ENCODE measurements at places on chromosomes 2 and 18. TPM values are rescaled to one million over a fixed set of nuclear protein-coding genes. Genes with fewer than 3 reads are reported as not detected.

Gene NXPH2
- 23.3 TPM for total RNA-seq

Gene LOXHD1
- 0.22 TPM for total RNA-seq

Gene FNDC4
- total RNA-seq: 50.8 TPM

Gene DAPL1
- total RNA-seq: 0.89 TPM

Gene DNAJC5G
- 0.50 TPM for total RNA-seq

Gene PTRHD1
- 19.9 TPM for total RNA-seq

Gene COX7A2L
- total RNA-seq: 136 TPM

Gene GLB1L
- total RNA-seq: 9.4 TPM

Gene TDRD15
- total RNA-seq: 0.20 TPM

Gene OSBPL1A
- 132 TPM for total RNA-seq

Gene WNT10A
- total RNA-seq: 0.17 TPM

Gene SKA1
- 3.8 TPM for total RNA-seq

Gene OR6B2
- total RNA-seq: not detected

Gene GMPPA
- 19.0 TPM for total RNA-seq

Gene SCN9A
- 18.6 TPM for total RNA-seq

Gene ELAC1
- total RNA-seq: 10.8 TPM

Gene ZBTB7C
- total RNA-seq: 7.6 TPM

Gene HOXD13
- not detected for total RNA-seq

Gene ANKRD53
- total RNA-seq: 2.5 TPM

Gene FMNL2
- 81.1 TPM for total RNA-seq

Gene FRZB
- 21.8 TPM for total RNA-seq

Gene SCYGR4
- total RNA-seq: not detected

Gene CACNB4
- 62.9 TPM for total RNA-seq

Gene RUFY4
- 0.06 TPM for total RNA-seq

Gene DSG4
- not detected for total RNA-seq

Gene ZAP70
- total RNA-seq: 0.40 TPM

Gene NR4A2
- total RNA-seq: 6.4 TPM

Gene MATN3
- total RNA-seq: 3.5 TPM

Gene HRH4
- total RNA-seq: 0.06 TPM

Gene RNPEPL1
- 11.3 TPM for total RNA-seq

Gene WDR33
- total RNA-seq: 44.7 TPM

Gene IL36RN
- total RNA-seq: not detected

Gene EVA1A
- total RNA-seq: 3.4 TPM

Gene EPC2
- total RNA-seq: 35.3 TPM

All from spinal cord (tissue), 10 donors.